ENCODE measurements at places on chromosomes 1 and 21. TPM values are rescaled to one million over a fixed set of nuclear protein-coding genes. Genes with fewer than 3 reads are reported as not detected.

DNA sequence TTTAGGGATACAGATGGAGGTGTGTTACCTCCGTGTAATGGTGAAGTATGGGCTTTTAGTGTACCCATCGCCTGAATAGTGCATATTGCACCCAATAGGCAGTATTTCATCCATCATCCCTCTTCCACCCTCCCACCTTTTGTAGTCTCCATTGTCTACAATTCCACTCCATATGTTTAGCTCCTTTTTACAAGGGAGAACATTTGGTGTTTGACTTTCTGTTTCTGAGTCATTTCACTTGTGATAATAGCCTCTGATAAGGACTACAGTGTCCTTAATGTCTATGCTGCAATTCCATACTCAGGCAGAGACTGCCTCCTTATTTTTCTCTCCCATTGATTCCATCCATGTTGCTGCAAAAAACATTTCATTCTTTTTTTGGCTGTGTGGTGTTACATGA, 48.7 kb downstream of the OVGP1 start:
- H3K36me3 ChIP-seq = no peaks in the 10 kb centered on the region
- peaks cover 49% of the 10 kb centered on the region for H3K27me3 ChIP-seq
- no peak overlapping the region for H3K27ac ChIP-seq
- DNase-seq = no peak
- no peak overlapping the region for H3K4me3 ChIP-seq

DNA sequence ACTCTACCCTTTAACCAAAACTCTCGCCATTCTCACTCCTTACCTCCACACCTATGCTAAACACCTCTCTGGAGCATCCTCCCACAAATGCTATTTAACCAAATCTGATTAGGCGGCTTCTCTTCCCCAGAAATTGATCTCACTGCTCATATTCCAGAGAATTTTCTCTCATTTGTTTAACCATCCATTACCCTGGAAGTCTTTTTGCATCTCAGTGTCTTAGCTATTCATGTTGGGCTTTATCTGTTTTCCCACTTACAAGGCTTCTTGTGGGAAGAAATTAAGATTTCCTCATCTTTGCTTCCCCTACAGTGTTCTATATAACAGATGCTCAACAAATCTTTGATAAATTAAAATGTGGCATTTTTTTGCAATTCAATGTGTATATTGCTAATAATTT, 45.5 kb downstream of the MYSM1 start:
- H3K27ac ChIP-seq = no peak overlapping the region
- H3K4me1 ChIP-seq = peaks cover 4% of the 10 kb centered on the region
- no peaks in the 10 kb centered on the region for H3K27me3 ChIP-seq

DNA sequence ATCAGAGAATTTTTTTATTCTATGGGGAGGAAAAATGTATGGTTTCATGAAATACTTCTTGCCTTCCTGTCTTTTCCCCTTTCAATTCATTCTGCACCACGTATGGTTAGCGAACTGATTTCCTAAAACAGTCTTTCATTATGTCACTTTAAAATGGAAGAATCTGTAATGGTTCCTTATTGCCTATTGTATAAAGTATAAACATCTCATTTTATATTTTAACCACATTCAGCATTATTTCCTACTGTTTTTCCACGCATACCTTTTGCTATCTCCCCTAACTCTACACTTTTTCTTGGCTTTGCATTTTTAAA, 232.3 kb upstream of the B3GALT2 start:
- H3K36me3 ChIP-seq = no peaks in the 10 kb centered on the region
- no peak for DNase-seq
- peaks cover 30% of the 10 kb centered on the region for H3K4me1 ChIP-seq
- no peaks in the 10 kb centered on the region for H3K27me3 ChIP-seq

DNA sequence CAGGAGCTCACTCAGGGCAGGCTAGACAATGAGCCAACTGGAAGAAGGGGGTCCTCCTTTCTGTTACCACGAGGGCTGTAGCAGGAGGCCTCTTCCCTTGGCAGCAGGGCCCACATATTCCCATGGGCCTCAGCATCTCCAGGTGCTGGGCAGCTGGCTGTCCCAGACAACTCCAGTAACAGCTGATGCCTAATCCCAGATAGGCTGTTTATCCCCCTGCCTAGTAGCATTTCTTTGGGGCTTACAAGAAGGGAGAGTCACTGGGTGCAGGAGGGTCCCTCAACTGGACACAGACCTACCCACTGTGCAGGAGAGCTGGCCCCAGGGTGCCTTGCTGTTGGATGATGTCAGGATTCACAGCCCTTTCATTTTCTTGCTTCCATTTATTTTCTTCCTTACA, 278.2 kb downstream of the DSCAM start:
- no peak for DNase-seq
- H3K4me1 ChIP-seq = no peaks in the 10 kb centered on the region
- H3K27ac ChIP-seq = no peak overlapping the region
- no peak overlapping the region for H3K4me3 ChIP-seq

DNA sequence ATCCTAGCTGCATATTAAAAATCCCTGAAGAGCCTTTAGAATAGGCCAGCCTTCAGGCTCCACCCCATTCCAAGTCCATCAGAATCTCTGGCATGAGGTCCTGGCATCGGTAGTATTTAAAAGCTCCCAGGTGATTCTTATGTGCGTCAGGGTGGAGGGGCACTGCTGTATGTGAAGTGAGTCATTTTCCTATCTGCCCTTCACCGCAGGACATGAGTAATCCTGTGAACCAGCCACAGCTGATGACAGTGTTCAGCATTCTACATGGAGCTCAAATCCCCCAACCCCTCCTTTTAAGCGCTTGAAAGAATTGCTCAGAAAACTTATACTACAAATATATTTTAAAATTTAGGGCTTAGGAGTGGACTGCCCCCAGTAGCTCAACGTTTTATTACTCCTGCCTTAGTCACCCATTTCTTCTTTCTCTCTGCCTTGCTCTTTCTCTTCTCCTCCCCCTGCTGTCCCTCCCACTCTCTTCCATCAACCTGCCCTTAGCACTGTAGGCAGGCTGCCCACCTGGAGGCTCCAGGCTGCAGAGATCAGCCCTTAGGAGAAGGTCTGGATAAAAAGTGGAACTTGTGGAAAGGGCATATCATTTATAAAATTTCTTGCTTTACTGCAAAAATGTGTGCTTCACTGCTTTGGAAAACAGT, 73.8 kb upstream of the ZNF281 start:
- no peaks in the 10 kb centered on the region for H3K4me1 ChIP-seq
- no peak overlapping the region for H3K4me3 ChIP-seq
- peaks cover 18% of the 10 kb centered on the region for H3K27me3 ChIP-seq

Gene AQP10
- not detected for polyA plus RNA-seq

Gene REN
- not detected for polyA plus RNA-seq

Gene FALEC
- polyA plus RNA-seq = 1.1 TPM

Gene CNKSR1
- not detected for polyA plus RNA-seq

Gene CLDN19
- polyA plus RNA-seq = not detected

Measured in naive B cell (primary cell).